Cerebellum (tissue), 4 donors: ENCODE measurements at places on chromosomes 6 and 20.
A peak's percentile ranks its signal among the peaks of the same experiment; 100 is the strongest.

GRCh38 chr20:38764567-38765318, 16.5 kb downstream of the ACTR5 start:
- DNase-seq = no peak

DNA sequence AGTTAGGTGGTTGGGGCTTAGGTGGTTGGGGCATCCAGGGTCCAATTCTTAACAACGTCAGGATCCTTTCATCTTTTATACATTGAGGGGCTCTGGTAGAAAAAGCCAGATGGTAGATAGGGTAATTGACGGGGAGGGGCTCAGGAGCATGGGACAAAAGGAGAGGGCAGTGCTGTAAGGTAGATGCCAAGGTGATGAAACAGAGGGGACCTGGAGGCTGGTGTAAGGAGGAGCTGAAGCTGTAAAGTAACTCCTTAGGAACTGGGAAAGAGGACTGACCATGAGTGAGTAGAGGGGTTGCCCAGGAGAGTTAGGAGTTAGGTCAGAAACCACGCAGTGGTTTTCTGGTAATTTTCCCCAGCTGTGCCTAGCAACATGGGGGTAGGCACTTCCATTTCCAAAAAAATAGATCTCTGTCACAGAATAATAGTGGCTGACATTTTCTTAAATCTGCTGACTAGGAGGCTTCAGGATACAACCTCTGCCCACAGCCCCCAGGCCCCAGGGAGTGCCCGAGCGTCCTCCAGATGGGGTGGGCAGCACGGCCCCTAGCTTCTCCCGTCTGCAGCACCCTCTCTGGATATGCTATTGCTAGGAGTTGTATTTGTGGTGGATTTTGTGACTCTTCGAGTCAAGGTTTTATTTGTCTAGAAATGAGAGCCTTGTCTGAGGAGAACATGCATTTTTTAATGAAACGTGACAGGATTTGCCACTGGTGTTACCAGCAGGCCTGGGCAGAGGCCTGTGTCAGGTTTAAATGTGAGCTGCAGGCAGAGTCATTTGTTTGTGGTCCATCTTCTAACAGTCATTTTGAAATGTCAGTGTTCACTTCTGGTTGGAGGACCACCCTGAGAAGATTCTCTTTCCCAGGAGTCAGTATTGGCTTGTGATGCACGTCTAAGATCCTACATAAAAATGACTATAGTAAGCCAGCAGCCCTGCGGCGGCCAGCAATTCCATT, 44.6 kb downstream of the TULP4 start:
- no peak for DNase-seq

DNA sequence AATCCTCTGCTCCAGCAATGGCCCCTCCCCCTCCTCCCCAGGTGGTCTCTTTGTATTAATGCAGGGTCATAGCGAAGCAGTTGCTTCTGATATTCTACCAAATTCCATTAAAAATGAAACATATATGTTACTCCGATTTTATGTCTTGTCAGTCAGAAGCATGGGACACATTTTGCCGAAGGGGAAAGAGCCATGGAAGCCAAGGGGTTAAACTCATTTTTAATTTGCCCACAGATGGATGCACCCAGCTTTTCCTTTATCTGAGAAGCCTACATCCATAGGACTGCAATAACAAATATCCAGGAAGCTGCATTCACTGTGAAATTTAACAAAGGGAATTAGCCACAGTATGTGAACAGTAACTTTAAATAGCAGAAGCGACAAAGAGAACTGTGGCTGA, 688.2 kb downstream of the QKI start:
- DNase-seq = no peak

GRCh38 chr6:37168811-37169495, 999 bp upstream of the PIM1 start:
- peak; percentile 50 for DNase-seq
